Esophagus muscularis mucosa (tissue), 4 donors: ENCODE measurements at places on chromosomes 6 and 20. TPM values are rescaled to one million over a fixed set of nuclear protein-coding genes. Genes with fewer than 3 reads are reported as not detected.

GRCh38 chr6:127969701-127970100, 68.8 kb upstream of the THEMIS start:
- H3K27me3 ChIP-seq, result no peaks in the 10 kb centered on the region
- H3K36me3 ChIP-seq, result peaks cover 7% of the 10 kb centered on the region
- no peak overlapping the region for H3K27ac ChIP-seq
- no peak overlapping the region for H3K4me3 ChIP-seq

DNA sequence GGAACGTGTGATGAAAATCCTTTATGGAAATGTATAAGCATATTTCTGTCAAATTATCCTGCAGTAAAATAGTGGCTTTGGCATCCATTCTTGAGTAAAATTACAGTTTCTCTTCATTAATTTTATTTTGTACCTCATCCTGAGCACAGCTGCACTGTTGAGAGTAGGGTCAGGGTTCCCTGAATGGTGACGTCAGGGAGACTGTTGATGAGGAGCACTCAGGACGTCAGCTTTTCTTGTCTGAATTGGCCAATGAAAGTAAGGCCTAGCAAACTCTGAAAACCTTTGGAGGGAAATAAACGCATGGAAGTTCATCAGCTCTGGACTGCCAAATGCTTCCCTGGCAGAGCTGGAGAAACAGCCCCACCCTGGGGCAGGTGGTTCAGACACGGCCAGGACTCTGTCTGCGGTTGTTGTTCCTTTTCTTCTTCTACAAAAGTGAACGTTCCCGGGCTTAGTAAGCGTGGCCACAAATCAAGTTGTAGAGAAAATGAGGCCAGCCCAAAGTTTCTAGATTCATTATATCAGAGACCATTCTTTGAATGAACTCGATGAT, 179.7 kb upstream of the EXOC2 start:
- no peak for DNase-seq
- H3K4me3 ChIP-seq, result no peak overlapping the region
- no peak overlapping the region for H3K27ac ChIP-seq
- no peaks in the 10 kb centered on the region for H3K4me1 ChIP-seq
- H3K36me3 ChIP-seq, result no peaks in the 10 kb centered on the region

DNA sequence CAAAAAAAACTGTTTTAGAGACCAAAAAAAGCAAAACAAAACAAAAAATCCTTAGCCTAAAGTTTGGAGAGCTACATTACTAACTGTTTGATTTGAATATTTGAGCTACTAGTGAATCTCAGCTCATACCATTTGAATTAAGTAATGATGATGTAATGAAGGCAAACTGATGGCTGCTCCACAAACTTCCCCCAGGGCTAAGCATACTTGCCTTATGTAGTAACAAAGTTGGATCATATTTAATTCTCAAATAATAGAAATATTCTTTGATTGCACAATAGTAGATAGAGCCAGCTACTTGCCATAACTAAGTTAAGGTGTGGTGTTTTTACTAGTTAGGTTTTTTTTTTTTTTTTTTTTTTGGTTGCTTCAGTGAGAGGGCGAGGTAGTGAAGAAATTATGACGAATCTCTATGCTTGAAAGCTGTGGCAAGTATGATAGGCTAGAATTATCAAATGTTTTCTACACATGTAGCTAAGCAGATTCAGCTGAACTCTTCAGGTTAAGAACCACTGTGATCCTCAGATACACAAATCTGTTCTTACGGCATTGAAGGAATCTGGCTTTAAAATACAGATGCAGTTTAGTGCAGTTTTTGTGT, 2.9 kb downstream of the RAB32 start:
- H3K27me3 ChIP-seq, result no peaks in the 10 kb centered on the region
- no peak overlapping the region for H3K4me3 ChIP-seq
- no peak for DNase-seq
- H3K36me3 ChIP-seq, result no peaks in the 10 kb centered on the region
- peak overlapping the region; percentile 94 for H3K27ac ChIP-seq
- peaks cover 39% of the 10 kb centered on the region for H3K4me1 ChIP-seq

- H3K36me3 ChIP-seq, result no peaks in the 10 kb centered on the region
- DNase-seq, result no peak
- H3K27ac ChIP-seq, result no peak overlapping the region
These were observed 8.2 kb downstream of the SLC17A2 start for GRCh38 chr6:25922301-25922700.

DNA sequence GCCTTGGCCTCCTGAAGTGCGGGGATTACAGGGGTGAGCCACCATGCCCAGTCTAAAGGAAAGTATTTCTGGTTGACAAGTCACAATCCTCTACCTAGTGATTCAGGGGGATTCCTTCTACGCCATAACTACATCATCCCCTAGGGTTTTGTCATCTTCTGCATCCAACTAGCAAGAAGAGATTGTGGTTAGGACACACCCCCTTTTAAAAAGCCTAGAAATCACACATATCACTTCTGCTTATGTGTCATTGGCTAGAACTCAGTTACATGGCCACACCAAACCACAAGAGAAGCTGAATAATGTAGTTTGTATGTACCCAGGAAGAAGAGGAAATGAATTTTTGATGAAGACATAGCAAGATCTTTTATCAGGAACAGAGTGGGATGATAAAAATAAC, 14.7 kb upstream of the CHD6 start:
- H3K4me3 ChIP-seq, result no peak overlapping the region
- no peaks in the 10 kb centered on the region for H3K27me3 ChIP-seq
- no peaks in the 10 kb centered on the region for H3K4me1 ChIP-seq
- no peaks in the 10 kb centered on the region for H3K36me3 ChIP-seq

DNA sequence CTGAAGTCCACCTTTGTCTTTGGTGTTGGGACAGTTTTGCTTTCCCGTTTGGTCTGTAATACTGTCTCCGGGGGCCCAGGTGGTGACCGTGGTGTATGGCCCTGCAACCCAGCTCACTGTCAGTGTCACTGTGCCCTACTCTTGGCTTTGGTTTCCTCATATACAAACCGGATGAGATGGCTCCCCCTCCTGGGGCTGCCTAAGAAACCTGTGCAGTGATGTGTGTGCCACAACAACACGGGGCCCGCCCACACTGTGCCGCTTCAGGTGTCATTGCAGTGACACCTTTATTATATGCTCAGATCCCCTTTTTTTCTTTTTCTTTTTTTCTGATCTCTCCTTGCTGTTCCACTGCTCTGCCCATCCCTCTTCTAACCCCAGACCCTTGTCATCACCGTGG, 73.9 kb downstream of the RAMACL start:
- H3K4me3 ChIP-seq, result no peak overlapping the region
- no peak overlapping the region for H3K27ac ChIP-seq
- H3K27me3 ChIP-seq, result no peaks in the 10 kb centered on the region

- no peak overlapping the region for H3K27ac ChIP-seq
- H3K4me3 ChIP-seq, result no peak overlapping the region
- H3K4me1 ChIP-seq, result no peaks in the 10 kb centered on the region
- DNase-seq, result no peak
These were observed 44.1 kb upstream of the EDN1 start for GRCh38 chr6:12245763-12246718.

DNA sequence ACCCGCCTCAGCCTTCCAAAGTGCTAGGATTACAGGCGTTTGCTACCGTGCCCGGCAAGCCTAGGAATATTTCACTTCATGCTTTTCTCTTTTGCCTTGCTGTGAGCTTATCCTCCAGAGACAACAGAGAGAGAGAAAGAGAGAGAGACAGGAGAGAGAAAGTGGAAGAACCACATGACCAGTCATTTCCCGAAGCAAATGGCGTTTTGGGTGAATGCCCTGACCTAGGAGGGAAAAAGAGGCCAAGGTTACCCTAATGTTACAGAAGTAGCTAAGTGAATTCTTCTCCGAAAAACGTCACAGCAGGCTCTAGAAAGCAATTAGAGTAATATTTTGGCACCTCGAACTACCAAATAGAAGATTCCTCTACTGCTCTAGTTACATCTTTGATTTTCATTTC, 9.1 kb downstream of the SGK1 start:
- no peak overlapping the region for H3K4me3 ChIP-seq
- H3K27me3 ChIP-seq, result no peaks in the 10 kb centered on the region
- no peaks in the 10 kb centered on the region for H3K36me3 ChIP-seq
- H3K4me1 ChIP-seq, result no peaks in the 10 kb centered on the region
- H3K27ac ChIP-seq, result no peak overlapping the region
- DNase-seq, result no peak

DNA sequence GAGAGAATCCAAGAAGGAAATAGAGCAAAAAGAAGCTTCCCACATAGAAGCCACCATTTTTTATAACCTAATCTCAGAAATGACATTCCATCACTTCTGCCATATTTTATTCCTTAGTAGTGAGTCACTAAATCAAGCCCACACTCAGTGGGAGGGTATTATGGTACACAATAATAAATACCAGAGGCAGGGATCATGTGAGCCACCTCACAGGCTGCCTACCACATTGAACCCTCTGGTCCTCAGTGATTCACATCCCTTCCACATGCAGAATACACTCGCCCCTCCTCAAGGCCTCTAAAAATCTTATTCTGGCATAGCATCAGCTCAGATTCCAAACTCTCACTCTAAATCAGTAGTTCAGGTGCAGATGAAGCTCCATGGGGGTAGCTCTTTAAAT, 49.4 kb downstream of the TMC2 start:
- H3K27ac ChIP-seq, result no peak overlapping the region
- H3K36me3 ChIP-seq, result no peaks in the 10 kb centered on the region
- no peaks in the 10 kb centered on the region for H3K27me3 ChIP-seq
- no peaks in the 10 kb centered on the region for H3K4me1 ChIP-seq

DNA sequence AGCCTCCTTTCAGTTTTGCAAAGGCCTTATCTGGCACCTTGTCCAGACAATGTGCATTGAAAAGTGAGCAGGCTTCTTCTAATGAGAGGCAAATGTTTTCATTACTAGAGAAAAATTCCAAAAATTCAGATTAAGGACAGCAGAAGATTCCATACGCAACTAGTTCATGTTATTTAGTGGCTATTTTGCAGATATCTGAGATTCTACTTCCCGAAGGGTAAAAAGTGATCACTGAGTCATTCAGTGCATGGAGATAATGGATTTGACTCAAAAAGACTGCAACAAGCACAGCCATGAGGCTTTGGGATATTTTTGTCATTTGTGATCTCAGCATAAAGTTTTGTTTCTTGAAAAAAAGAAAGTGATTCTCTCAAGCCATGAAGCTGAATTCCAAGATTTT, 29.9 kb downstream of the METTL24 start:
- peak overlapping the region; percentile 84 for H3K27ac ChIP-seq
- no peaks in the 10 kb centered on the region for H3K36me3 ChIP-seq
- H3K4me3 ChIP-seq, result no peak overlapping the region

DNA sequence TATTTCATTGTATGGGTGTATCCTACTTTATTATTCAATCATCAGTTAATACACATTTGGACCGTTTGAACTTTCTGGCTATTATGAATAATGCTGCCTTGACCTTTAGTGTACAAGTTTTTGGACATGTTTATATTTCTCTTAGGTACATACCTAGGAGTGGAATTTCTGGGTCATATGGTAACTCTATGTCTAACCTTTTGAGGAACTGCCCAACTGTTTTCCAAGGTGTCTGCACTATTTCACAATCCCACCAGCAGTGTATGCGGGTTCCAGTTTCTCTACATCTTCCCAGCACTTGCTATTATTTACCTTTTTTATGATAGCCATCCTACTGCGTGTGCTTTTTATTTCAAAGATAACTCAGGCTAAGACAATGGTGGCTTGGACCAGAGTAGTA, 14.3 kb upstream of the SLC13A3 start:
- H3K4me3 ChIP-seq, result no peak overlapping the region
- H3K36me3 ChIP-seq, result no peaks in the 10 kb centered on the region
- DNase-seq, result no peak

GRCh38 chr20:5674176-5674660, 76.0 kb upstream of the SHLD1 start:
- H3K27me3 ChIP-seq, result no peaks in the 10 kb centered on the region
- no peak for DNase-seq
- no peaks in the 10 kb centered on the region for H3K36me3 ChIP-seq
- H3K27ac ChIP-seq, result no peak overlapping the region
- H3K4me3 ChIP-seq, result no peak overlapping the region

GRCh38 chr6:1176567-1176966, 135.3 kb upstream of the FOXQ1 start:
- H3K36me3 ChIP-seq, result no peaks in the 10 kb centered on the region
- peaks cover 17% of the 10 kb centered on the region for H3K4me1 ChIP-seq
- H3K27ac ChIP-seq, result no peak overlapping the region
- no peak overlapping the region for H3K4me3 ChIP-seq

- peaks cover 47% of the 10 kb centered on the region for H3K4me1 ChIP-seq
- H3K27ac ChIP-seq, result peak overlapping the region; percentile 99
- no peaks in the 10 kb centered on the region for H3K27me3 ChIP-seq
- H3K36me3 ChIP-seq, result no peaks in the 10 kb centered on the region
- no peak for DNase-seq
These were observed 19.1 kb upstream of the ARMC12 start for GRCh38 chr6:35717449-35718374.

DNA sequence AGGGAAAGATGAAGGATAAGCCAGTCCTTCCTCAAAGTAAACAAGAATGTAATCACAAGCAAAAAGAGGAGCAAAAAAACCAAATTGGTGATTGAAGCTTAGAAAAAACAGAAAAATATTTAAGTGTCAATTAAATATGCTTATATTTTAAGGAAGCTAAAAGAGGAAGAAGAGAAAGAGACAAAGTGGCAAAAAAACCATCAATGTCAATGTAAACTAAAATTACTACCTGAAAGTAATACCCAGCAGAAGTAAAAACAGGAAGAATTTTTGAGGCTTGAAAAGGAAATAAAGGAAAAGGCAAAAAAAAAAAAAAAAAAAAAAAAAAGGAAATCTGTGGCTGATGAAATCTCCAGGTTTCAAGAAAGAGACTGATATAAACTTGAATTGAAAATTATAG, 36.2 kb upstream of the OGFRL1 start:
- no peaks in the 10 kb centered on the region for H3K27me3 ChIP-seq
- H3K4me1 ChIP-seq, result peaks cover 19% of the 10 kb centered on the region
- no peak for DNase-seq
- no peak overlapping the region for H3K27ac ChIP-seq
- H3K36me3 ChIP-seq, result no peaks in the 10 kb centered on the region

GRCh38 chr6:112109262-112109661, 21.9 kb downstream of the FAM229B start:
- peaks cover 69% of the 10 kb centered on the region for H3K36me3 ChIP-seq
- peaks cover 10% of the 10 kb centered on the region for H3K4me1 ChIP-seq
- no peak overlapping the region for H3K4me3 ChIP-seq
- no peaks in the 10 kb centered on the region for H3K27me3 ChIP-seq
- DNase-seq, result no peak

DNA sequence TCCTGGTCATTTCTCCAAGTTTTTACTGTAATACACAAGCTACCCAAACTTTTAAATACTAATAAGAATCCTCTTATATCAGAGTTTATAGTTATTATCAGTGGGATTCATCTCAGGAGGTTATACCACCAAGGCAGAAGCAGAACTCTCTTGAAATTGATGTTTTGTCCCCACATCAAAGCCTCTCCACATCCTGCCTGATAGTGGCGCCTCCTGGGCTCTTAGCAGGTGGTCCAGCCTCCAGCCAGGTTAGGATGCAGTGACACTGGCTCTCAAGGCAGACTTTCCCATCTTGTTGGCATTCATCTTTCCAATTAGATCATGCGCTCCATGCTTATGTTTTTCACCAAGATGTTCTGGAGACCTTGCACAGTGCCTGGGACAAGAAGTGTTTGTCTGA, 81.8 kb upstream of the INSM1 start:
- no peaks in the 10 kb centered on the region for H3K36me3 ChIP-seq
- H3K27ac ChIP-seq, result no peak overlapping the region
- no peak for DNase-seq
- no peak overlapping the region for H3K4me3 ChIP-seq

The PGC gene
- total RNA-seq, result 0.83 TPM

The OR14J1 gene
- total RNA-seq, result not detected

The E2F1 gene
- 2.9 TPM for total RNA-seq

The PSORS1C2 gene
- not detected for total RNA-seq

The XRN2 gene
- 64.5 TPM for total RNA-seq

The THBD gene
- 206 TPM for total RNA-seq

The PDE7B gene
- 3.4 TPM for total RNA-seq

The PROKR2 gene
- not detected for total RNA-seq

The PERP gene
- 83.0 TPM for total RNA-seq

The COL11A2 gene
- total RNA-seq, result 0.17 TPM

The TCF15 gene
- total RNA-seq, result 3.3 TPM
